ENCODE measurements at places on chromosomes 11 and 22.

DNA sequence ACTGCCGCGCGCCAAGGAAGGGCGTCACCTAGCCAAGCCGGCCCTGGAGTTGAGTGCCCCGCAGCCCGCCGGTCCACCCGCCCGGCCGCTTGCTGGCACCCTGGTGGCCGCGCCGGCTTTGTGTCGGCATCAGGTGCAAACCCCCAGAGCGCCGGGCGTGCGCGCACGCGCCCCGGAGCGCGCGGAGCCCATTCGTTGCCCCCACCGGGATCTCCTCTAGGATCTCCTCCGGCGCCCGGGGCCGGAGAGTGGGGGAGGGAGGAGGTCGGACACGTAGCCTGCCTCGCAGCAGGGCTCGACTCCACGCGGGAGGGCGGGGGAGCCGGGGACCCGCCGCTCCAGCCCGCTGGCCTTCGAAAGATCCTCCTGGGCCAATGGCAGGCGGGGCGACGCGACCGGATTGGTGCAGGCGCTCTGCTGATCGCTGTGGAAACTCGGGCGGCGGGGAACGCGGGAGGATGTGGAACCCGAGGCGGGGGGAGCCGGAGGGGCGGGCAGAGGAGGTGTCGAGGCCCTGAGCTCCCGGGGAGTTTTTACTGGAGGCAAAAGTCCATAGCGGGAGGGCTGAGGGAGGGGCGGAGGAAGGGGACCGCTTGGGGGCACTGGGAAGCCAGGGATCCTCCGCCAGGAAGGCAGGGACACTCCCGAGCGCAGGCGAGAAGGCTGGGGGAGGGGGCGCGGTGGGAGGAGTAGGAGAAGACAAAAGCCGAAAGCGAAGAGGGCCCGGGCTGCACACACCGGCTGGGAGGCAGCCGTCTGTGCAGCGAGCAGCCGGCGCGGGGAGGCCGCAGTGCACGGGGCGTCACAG, at the start of gene FADS2:
FADS2 (plus strand) TSS at position 730 of the 808 bp plus-strand sequence. CDS start 91 bp downstream, outside the sequence.
- DNase-seq, result peak; percentile 80

- no peak for DNase-seq
Observed at GRCh38 chr11:124193221-124194010, 10.3 kb downstream of the OR10D3 start.

- no peak for DNase-seq
Observed at GRCh38 chr11:76800466-76801200, 17.5 kb downstream of the TSKU start.

DNA sequence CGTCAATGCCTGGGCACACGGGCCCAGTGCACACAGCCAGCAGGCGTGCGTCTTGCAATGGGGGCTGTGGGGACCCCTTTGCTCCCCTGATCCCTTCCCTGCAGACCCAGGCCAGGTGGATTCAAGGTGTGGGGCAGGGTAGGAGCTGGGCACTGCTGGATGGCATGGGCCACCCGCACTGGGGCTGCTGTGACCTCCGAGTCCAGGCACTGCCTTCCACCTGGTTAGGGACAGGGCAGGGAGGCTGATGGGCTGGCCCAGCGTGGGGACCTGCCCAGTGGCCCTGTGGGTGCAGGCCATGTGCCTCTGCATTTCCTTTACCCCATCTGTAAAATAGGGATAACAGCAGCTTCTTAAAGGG, 22.9 kb downstream of the KCNQ1 start:
- DNase-seq, result no peak

- no peak for DNase-seq
Observed at GRCh38 chr11:35714882-35715627, 52.5 kb downstream of the TRIM44 start.

- DNase-seq, result no peak
Observed at GRCh38 chr11:61198361-61198760, 5.0 kb upstream of the PGA3 start.

DNA sequence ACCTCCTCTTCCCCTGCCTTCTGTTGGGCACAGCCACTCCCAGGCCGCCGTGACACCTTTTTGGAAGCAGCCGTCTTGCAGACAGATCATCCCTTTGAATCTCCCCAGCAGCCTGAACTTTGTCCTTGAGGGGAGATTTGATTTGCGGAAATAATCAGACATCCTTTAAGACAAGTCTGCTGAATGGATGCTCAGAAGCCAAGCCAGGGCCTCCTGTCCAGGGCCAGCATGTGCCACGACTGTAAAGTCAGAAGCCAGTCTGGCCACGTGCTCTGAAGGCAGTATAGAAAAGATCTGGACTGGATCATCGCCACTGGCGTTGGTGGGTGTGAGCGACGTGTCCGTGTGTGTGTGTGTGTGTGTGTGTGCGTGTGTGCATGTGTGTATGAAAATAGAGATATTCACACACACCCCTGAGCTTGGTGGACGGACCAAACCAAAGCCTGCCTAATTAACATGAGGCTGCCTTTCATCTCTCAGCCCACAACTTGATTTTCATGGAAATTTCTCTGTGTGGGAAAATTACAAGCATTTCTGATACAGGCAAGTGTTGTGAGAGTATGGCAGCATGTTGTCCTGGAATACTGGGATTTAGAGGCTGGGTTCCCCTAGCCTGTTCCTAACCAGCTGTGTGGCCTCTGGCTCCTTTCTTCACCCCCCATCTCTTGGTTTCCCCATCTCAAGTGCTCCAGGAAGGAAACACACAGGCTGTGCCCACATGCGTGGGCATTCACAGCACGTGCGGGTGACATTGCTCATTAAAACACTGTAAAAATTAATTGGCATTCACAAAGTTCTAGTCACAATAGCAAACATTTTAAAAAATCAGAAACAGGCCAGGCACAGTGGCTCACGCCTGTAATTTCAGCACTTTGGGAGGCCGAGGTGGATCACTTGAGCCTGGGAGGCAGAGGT, 61.8 kb upstream of the WNT7B start:
- no peak for DNase-seq

DNA sequence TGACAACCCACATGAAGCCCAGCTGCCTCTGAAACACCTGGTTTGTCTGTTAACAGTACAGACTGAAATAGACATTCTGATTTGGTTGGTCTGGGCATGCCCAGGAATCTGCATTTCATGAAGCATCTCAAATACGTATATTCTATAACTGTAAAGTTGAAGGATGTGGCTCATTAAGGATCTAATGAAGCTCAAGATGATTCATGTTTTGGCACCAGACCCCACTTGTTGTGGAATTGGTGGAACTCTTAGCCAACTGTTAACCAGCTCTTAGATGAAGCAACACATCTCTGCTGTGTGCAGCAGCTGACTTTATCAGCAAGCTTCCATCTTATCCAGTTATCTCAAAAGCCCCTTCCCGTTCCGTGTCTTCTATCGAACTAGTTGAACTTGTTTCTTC, 232.2 kb downstream of the INSC start:
- no peak for DNase-seq

GRCh38 chr22:39279170-39279850, 34.5 kb upstream of the PDGFB start:
- no peak for DNase-seq

GRCh38 chr22:49199224-49199623, 628.4 kb downstream of the BRD1 start:
- DNase-seq, result no peak

Data from effector CD4-positive, alpha-beta T cell (primary cell).